ENCODE measurements at places on chromosomes 7 and 10.

DNA sequence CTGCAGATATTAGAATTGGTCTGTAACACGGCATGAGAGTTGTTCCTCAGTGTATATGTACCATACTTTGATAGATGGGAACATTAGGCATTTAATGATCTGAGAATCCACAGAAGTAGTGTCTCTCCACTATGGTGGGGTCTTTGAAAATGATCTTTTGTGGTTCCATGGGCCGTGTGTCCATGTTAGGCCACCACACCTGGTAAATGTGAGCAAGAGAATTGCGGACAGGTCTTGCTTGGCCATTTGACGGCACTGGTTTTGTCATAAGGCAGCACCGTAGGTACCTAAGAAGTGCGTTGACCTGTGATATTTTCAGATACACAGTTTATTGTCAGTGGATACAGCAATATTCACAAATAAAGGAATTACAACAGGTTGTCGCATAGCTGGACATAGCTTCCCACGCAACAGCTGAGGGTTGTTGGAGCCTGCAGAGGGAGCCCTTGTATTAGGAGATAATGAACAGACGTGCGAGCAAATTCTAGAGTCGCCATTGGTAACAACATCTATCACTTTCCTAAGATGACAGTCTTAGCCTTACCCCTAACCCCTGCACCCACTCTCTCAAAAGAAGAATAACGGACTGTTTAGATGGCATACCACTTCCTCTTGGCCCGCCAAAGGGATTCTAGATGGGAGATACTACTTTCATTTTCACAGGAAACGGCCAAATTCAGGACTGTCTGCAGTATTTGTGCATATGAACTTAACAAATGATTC is 111.4 kb downstream of the COL28A1 start:
- DNase-seq: peak; percentile 26

DNA sequence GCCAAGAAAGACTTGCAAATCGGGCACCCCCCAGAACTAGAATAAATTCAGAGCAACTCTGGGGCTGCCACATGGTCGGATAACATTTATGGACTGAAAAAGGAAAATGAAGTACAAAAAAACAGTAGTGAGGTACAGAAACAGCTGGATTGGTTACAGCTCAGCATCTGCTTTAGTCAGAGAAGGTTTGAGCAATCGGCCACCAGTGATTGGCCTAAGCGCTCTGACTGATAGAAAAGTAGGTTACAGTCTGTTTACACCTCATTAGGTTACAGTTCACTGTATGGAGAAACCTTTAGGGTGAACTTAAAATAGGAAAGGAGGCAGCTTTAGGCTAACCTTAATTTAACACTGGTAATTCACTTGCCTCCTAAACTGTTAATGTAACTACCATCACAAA is 102.0 kb upstream of the DKK1 start:
- DNase-seq: no peak

DNA sequence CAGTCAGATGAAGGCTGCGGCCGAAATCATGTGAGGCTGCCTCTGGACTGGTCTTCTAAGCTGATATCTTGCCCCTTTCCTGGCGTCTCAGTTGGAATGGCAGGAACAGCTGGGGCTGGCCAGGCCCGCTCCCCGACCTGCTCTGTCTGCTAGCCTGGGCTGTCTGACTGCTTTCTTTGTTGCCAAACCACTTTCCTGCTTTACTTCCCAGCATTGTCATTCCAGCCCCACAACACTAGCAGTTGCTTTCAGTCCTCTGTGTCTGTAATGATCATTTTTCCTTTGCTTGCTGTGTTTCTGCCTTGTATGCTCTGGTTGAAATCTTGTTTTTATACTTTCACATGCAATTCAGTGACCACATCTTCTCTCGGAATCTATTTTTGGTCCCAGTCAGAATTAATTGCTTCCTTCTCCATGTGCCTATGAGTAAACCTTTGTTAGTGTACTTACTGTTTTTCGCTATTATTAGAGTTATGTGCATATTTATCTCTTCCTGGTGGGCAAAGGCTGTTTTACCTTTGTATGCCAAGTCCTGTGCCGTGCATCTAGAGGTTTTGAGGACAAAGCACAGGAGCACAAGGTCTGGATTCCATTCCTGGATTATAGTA is 21.6 kb downstream of the PRPF18 start:
- DNase-seq: no peak

- DNase-seq: no peak
Measured at GRCh38 chr7:151010307-151011096, 13.8 kb downstream of the ATG9B start.

DNA sequence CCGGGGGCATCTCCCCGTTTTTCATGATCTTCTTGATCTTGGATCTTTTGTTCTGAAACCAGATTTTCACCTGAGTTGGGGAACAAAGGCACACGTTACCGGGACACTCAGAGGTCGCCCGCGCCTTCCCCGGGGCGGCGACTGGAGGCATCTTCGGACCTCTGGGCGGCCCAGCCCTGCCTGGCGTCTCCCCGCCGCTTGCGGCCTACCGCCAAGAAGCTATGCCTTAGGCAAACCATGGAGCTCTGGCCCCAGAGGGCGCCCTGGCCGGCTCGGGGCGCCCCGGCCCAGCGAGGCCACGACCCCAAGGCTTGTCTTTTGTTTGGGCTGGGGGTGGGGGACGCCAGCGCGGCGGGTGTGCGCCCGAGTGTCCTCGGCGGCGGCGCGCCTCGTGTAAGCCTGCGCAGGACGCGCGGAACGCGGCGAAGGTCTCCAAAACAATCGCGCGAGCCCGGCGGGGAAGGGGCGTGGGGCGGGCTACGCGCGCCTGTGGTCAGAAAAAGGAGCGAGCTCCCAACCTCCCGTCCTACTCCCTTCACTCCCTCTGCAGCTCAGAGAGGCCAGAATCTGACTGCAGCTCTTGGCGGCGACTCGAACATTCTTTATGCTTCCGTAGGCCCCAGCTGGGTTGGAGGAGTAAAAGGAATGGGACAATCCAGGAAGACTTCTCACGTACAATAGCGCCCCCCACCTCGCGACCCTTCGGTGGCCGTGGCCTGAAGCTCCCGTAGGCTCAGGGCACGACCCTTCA is 3.5 kb downstream of the DLX5 start:
- DNase-seq: no peak

DNA sequence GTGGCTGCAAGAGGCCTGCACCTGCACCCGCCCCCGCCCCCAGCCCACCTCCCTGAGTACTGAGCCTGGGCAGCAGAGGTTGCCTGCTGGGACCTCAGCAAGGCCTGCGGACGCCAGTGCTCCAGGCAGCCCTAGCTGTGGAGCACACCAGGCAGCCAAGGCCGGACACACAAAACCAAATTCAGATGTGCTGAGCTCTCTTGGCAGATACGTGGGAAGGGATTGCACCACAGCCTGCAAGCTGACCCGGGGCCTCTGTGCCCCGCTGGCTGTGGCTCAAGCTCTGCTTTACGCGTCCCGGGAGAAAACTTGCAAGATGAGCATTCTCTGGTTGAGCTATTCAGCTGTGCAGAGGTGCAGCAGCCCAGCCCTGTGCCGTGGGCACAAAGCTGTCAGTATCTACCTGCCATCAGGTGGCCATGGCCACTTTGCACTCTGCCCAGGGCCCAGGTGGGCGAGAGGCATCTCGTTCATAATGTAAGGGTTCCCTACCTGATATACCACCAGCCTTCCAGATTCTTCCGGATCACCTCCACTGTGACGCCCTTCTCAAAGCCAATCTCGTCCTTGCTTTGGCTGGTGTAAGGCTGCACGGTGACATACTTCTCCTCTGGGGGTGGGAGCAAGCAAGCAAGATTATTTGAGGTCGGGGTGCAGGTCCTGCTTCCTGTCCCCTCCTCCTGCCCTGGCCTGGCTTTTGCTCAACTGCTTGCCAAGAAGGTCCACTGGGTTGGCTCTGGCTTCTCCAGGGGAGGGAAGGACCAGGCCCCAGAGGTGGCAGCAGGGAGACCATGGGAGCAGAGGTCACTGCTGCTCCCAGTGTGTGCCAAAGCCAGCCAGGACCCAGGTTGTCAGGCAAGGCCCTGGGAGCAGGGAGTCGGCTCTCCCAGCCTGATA is 123.4 kb downstream of the NEURL1 start:
- DNase-seq: no peak

GRCh38 chr7:154587792-154588191 is 415.1 kb downstream of the PAXIP1 start:
- no peak for DNase-seq
